ENCODE measurements at places on chromosomes 6 and 20. TPM values are rescaled to one million over a fixed set of nuclear protein-coding genes. Genes with fewer than 3 reads are reported as not detected.

HLA-DQA1 gene
- 21.5 TPM for total RNA-seq

TJAP1 gene
- 36.2 TPM for total RNA-seq

ZBTB46 gene
- 0.32 TPM for total RNA-seq

CCM2L gene
- not detected for total RNA-seq

DST gene
- 6.4 TPM for total RNA-seq

Data from T-helper 2 cell treated with Interferon-gamma antibody and Interleukin-4, amounts not matched to agents 100 ng/mL and 5 ng/mL, for 36 hours (primary cell).